ENCODE measurements at places on chromosomes 12 and 14.

- no peak for DNase-seq
Measured at GRCh38 chr12:95641299-95641952, 90.2 kb upstream of the USP44 start.

GRCh38 chr14:54411371-54411770 is 14.6 kb downstream of the CDKN3 start:
- DNase-seq = no peak

DNA sequence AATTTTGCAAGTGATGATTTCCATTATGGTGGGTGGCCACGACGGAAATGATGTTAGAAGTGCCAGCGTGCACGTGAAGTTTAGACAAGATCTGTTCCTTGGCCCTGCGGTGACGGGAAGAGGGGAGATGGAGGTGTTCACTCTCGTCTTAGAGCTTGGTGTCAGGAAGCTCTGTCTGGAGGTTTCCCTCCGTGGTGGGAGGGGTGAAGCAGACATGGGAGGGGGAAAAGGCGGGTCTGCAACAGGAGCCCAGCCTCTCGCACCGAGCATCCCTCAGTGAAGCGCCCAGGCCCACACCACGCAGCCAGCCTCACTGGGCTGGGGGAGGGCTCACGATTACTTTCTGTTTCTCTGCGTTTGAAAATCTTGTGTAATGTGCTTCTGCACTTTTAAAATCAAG is 26.3 kb downstream of the EML1 start:
- no peak for DNase-seq

- DNase-seq = no peak
Measured at GRCh38 chr12:2282318-2282717, 229.5 kb downstream of the CACNA1C start.

- DNase-seq = no peak
Measured at GRCh38 chr14:47626151-47627035, 49.0 kb downstream of the MDGA2 start.

DNA sequence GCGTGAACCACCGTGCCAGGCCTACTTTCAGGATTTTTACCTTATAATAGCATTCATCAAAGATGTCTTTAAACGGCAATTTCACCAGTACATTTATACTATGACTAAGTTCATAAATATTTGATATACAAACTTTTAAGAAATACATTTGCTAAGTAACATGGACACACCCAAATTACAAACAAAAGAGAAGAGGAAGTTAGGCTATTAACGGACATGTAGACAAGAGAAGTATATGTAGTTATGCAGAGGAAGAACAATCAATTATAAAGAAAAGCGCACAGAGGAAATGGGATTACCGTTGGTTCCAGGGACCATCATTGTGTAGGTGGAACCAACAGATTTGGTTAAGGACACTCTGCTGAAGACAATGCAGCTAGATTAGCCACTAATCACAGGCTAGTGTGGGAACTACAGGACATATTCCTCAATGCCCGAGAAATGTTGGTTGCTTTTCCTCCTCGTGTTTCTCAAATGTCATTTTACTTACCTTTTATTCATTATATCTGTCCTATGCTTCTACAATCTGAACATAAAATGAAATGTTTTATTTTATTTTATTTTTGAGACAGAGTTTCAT is 24.0 kb upstream of the PKP2 start:
- no peak for DNase-seq

- DNase-seq = no peak
Measured at GRCh38 chr14:58969951-58970751, 218.3 kb upstream of the DAAM1 start.

DNA sequence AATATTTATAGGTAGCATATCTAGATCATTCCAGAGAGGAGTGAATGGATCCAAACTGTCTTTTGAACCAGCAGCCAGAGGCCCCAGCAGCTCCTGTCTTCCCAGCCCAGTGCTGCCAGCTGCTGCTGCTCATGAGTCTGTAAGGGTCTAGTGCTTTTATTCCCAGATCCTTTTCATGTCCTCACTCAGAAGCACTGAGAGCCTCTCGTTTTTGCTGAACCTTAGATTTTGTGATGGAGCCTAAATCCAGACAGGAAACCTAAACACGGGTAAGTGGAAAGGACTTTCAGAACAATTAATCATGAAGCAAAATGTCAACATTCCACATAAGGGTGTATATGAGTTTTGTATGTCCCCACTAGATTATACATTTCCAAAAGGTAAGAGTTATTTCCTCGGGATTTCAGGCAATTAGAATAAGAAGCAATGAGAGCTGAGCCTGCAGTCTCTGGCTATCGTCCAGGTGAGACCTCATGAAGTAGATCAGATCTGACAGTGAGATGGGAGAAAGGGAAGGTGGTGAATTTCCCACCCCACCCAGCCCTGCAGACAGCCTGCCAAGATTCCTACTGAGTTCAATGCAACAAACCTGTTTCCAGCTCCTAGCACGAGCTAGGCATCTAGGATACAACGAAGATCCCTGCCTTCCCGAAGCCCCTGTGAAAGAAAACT is 84.4 kb downstream of the NINJ2 start:
- DNase-seq = no peak

DNA sequence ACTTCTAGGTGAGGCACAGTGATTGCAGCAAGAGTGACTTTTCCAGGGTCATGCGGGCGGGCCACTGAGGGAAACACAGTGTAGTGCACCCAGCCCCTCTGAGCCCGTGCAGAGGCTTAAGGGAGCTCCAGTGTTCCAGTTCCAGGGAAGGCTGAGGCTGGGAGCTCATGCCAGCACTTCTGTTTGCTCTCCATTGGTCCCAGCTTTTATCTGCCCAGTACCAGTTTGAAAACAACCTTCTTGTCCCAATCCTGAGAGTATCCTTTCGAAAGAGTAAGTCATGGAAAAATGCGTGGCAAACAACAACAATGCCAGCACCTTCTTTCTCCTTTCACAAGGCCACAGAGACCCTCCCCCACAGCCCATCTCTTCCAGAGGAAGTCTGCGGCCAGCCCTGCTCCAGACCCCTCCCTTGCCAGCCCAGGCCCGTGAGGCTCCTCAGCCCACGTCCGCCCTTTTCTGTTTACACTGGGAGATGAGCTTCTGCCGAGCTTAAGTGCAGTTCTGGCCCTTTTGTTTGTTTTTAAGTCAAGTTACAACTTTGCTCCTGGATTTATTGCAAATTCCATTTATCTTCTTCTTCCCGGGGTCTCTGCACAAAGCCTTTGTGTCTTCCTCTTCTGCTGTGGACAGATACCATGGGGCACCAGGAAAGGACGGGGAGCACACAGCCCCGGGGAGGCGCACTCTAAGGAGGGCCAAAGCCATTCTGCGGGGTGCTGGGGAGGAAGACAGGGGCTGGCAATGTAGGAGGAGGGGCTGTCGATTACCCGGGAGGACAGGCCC is 185.6 kb downstream of the ZFP36L1 start:
- no peak for DNase-seq

DNA sequence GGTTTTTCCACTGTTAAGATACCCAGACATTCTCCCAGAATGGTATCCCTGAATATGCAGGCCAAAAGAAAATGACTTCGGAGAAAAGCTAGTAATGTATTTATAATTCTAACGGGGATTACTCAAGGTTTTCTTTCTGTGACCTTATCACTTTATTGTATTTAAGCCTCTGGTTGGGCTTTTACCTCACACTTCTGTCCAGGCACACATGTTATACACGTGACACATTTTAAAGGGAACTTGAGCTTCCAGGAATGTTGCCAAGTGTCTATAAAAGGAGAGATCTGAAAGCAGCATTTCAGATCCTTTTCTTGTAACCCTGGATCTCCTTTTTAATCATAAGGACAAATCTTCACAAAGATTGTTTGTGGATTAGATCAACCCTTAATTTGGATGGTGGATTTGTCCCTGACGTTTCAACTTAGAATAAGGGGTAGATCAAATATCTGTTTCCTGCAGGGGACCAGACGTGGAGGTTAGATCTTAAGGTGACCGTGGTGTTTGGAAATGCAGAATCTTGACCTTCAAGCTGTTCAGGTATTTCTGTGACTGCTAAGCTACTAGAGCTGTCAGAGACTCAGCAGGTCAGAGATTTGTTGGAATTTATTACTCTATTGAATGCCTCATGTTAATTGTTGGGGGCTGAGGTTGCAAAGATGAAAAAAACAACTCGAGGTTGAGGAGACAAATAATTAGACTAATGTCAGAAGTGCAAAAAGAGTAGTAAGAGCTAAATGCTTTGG is 1.5 kb downstream of the CIPC start:
- no peak for DNase-seq
